Activated CD4-positive, alpha-beta T cell treated with anti-CD3 and anti-CD28 coated beads for 1 hour (primary cell): ENCODE measurements at places on chromosomes 5 and 9.
A peak's percentile ranks its signal among the peaks of the same experiment; 100 is the strongest.

DNA sequence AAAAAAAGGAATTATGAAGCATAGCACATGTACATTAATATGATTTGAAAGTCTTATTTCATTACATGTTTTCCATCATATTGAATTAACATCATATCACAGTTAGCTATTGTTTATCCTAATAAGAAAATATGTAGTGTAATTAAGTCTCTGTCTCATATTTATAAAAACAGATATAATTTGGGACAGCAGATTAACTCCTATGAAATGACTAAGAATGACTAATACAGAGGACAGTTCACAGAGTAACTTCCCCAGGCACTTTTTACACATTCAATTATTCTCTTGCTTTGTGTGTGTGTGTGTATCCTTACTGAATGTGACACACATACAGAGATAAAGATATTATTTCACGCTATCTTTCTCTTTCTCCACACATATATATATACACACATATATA is 2400.9 kb upstream of the C9orf72 start:
- no peak for DNase-seq

DNA sequence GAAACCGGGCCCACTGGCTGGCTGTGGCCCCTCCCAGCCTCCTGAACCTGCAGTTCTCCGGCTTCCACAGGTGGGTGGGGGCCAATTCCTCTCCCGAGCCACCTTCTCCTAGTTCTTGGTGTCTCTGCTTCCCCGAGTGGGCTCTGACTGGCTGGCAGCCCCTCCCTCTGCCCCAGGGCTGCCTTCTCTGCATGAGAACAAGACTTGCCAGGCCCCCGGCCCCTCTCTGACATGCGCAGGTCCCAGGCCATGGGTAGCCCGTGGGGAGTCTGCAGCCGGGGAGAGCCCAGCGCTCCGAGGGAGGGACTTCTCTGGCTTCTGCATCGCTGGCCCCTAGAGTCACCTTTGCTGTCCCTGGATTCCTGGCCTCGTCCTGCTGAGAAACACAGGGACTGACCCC is 421.7 kb downstream of the IRX2 start:
- DNase-seq: no peak

- no peak for DNase-seq
Observed at GRCh38 chr9:101184813-101185278, 156.3 kb downstream of the PLPPR1 start.

DNA sequence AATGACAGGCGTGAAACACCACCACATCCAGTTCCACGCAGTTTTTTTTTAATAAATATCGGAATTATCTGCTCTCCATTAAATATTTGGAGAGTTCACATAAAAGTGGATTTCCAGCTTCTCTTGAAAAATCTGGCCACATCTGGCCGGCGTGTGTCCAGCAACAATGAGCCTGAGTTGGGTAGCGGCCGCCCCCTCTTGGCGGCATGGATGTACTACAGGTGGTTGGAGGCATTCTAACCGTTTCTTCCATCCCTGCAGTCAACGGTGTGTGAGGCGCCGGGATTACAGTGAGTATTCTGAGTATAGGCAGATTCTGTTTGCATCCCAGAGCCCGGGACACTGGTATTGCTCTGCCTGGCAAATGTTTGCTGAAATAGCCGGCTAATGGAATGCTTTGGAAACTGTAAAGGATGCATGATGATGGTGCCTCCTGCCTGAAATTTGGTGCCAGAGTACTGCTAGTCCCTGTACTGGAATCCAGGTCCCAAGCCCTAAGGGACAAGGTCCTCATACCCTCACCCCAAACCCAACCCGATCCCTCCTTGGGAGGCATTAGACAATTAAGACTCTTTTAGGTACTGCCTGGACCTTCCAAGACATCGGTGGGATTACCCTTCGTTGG is 13.6 kb upstream of the GM2A start:
- peak; percentile 34 for DNase-seq

GRCh38 chr9:72857624-72857996 is 95.2 kb downstream of the ALDH1A1 start:
- no peak for DNase-seq

- DNase-seq: no peak
Observed at GRCh38 chr9:131217331-131218031, 58.8 kb downstream of the FAM78A start.

DNA sequence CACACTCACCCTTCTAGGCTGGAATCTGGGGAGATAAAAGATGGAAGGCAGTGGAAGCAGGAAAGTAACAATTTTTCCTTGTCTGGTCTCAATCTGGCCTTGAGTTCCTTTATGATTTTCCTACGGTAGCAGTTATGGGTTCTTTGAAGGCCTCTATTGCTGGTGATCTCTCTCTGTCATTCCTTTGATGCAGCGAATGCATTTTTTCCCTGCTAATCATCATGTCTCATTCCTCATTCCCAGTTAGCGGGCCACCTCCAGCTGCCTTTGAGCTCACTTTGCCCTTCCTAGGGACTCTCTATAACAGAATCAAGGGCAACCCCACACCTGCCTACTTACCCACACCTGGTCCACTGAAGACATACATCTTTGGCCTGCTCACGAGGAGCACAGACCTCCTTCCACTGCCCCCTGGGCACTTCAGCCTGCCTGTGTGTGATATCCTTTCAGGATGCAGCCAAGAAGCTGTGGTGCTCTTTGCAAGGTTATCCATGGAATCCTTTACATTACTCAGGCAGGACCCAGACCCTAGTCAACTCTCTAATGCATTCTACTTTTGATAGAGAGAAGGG is 191.7 kb downstream of the DRD1 start:
- DNase-seq: no peak

DNA sequence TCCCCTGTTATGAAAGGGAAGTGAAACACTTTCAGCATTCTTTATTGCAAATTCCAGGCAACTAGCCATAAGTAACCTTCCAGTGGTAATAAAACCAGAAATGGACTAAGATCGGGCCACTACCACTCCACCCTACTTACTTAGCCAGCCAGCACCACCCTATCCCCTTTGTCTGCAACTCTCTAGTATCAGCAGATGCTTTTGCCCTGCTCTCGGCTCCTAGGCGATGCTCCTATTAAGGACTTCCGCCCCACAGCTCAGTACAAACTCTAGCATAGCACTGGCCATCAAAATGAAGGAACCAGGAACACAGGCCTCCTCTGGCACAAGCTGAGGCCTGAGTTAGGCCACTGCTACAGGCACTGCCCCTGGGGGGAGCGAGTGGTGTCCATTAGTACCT is 81.2 kb downstream of the GLDC start:
- DNase-seq: no peak

- DNase-seq: no peak
Observed at GRCh38 chr9:81069923-81070322, 619.4 kb downstream of the TLE1 start.

GRCh38 chr5:135886136-135886535 is 9.5 kb downstream of the IL9 start:
- no peak for DNase-seq
